ENCODE measurements at places on chromosomes 2 and 18.

DNA sequence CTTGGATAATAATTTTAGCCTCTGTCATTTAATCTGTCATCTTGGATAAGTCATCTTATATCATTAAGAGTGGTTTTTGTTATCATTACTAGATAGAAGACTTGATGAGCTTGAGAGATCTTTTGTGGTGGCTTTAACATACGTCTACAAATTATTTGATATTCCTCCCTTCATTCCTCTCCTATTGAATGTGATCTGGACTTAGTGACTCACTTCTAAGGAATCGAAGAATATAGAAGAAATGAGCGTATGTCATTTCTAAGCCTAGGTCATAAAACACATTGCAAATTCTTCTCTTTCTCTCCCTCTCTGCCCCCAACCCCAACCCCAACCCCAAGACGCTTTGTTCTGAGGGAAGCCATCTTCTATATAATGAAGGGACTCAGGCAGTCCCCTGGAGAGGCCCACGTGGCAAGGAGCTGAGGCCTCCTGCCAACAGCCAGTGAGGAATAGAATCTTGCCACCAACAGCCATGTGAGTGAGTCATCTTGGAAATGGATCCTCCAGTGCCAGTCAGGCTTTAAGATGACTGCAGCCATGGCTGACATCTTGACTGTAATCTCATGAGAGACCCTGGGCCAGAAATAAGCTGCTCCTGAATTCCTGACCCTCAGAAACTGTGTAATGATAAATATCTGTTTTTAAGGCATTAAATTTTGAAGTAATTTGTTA is 221.6 kb upstream of the SP5 start:
- peak; percentile 46 for DNase-seq

GRCh38 chr2:69563021-69563420 is 80.5 kb downstream of the AAK1 start:
- DNase-seq, result no peak

DNA sequence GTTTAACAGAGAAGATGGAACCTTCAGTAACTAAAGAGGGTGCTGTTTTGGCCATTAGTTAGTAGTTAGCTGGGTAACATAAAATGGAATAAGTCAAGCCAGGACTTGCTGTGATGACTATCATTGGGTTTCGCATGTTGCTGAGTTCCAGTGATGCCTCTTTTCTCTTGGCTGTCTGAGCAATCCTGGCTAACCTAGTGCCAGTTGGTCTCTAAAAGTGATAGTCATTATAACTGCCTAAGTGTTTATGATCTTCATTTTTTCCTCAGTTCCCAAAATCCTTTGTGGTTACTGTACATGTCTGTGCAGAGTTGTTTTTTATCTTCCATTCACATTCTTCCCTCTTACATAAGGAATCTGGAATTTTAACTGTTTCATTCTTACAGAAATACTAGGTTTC is 33.4 kb downstream of the WDR43 start:
- no peak for DNase-seq

- DNase-seq, result no peak
These were observed 234.9 kb downstream of the OSR1 start for GRCh38 chr2:19123556-19123955.

DNA sequence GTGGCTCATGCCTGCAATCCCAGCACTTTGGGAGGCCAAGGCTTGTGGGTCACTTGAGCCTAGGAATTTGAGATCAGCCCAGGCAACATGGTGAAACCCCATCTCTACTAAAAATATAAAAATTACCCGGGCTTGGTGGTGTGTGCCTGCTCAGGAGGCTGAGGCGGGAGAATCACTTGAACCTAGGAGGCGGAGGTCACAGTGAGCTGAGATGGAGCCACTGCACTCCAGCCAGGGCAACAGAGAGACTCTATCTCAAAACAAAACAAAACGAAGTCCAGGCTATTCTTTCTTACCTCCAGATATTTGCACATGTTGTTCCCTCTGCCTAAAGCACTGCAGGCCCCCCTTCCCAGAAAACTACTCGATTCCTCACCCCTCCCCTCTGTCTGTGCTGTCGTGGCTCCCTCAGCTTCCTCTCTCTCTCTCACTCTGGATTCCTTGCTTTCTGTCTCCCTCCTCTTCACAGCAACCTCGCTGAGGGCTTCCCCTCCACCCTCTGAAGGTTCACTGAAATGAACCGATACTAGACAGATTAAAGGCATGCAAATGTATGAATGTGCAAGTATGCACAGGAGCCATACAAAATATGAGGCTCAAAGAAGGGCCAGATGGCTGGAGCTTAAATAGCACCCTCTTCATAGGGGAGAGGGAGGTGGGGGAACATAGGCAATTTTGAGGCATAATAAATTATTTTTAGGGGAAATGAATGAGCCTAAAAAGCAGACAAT is 18.5 kb downstream of the TMEM177 start:
- no peak for DNase-seq

- DNase-seq, result no peak
These were observed 478.7 kb upstream of the CNTNAP5 start for GRCh38 chr2:123546353-123546752.

- DNase-seq, result no peak
These were observed 114.8 kb upstream of the SLC38A11 start for GRCh38 chr2:165070076-165070475.

DNA sequence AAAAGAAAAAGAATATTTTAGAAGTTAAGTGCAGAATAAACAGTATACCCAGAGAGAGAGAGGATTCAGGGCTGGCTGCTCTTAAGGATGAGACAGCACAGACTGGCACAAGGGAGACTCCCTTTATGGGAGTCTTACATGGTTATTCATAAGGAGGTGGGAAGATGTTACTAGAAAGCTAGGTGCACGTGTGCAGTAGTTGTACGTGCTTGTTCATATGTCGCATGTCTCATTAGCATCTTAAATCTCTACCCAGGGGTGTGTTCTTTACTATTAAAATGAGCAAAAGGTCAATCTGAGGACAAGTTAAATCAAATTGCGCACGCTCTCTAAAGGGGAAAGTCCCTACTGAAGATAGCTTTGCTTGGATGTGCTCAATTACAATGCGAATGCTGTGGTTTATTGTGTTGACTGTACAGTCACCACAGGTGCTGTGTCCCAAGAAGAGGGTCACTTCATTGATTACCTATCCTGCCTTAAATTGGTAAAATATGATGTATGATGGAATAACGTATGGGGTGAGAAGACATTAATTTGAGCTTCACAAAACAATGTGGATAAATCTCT is 368.0 kb upstream of the SPHKAP start:
- no peak for DNase-seq

- DNase-seq, result no peak
These were observed 66.5 kb downstream of the VWC2L start for GRCh38 chr2:214477305-214477704.

DNA sequence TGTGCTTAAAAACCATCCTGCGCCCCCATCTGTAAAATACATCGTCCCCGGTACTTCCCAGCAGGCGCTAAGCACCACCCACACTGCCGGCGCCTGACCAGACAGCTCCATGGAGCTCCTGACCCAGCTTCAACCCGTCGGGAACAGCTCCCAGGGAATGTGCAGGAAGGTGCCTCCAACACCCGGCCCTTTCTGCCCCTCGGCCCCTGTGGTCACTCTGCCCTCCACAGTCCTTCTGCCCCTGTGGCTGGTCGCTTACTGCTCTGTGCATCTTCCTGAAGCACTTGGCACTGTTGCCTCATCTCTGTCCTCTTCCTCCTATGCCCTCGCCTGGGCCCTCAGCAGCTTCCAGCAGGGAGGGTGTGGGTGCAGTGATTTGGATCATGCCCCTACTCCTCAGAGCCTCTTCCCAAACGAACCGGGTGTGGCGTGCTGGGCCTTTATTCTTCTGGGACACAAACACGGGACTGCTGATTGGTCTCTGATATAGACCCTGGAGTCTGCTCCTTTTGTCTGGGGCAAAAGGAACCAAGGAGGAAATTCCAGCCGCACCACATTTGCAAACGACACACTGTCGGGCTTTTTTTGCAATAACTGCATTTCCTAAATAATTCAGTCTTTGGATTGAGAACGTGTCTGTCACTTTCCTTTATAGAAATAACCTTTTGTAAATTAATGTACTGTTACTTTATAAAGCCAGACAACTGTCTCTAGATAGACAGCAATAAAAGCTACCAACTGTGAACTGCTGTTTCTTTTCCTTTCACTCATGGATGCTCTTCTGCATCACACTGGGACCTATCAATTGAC is 65.9 kb downstream of the ADI1 start:
- no peak for DNase-seq

DNA sequence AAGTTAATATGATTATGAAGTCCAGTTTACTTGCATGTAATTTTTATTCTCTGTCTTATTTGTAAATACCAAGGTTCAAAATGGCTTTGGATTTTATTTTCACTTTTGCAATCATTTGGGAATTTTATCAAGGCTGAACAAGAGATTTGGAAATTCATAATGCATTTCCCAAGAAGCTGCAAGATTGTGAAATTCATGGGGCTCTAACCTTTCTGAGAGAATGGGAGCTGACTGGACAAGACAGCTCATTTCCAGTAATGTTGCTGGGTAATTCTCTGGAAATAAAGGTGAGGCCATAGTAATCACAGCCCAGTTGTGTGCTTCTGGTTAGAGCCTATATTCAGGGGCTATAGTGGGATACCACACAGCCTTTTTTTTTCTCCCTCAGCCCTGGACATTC is 21.5 kb upstream of the NABP1 start:
- no peak for DNase-seq

GRCh38 chr2:46798041-46798440 is 117.6 kb downstream of the MCFD2 start:
- no peak for DNase-seq

GRCh38 chr2:55419233-55419678 is 400 bp downstream of the CCDC88A start:
- DNase-seq, result no peak

DNA sequence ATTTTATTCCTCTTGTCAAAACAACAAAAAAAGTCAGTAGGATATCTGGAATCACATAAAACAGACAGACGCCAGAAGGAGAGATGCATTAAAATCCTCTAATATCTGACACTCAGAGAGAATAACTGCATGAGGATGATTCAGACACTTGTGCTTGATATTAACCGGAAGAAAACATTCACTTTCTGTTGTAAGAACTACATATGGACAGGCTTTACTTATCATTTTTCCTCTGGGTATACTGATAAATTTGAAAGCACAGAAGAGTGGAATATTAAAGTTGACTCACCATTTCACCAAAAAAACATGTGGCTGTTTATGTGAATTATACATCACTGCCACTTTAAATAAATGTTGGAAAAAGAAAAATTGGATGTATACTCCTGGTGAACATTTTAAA is 589.1 kb upstream of the CDH2 start:
- no peak for DNase-seq

DNA sequence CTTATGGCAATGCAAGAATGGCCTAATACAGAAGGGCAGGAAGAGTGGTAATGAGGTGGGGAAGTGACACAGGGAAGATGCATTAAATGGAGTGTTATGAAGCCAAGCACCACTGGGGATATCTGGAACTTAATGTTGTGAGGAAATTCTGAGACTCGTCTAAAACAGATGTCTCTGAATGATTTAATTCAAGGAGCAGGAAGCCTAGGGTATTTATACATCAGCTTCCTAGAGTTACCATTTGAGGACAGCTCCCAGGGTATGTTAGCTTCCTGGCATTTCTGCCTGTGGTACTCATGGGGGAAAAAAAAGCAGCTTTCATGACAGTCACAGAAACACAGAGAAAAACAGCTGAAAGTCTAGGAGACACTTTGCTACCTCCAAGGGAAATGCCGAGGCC is 989.5 kb downstream of the CBLN2 start:
- DNase-seq, result no peak

DNA sequence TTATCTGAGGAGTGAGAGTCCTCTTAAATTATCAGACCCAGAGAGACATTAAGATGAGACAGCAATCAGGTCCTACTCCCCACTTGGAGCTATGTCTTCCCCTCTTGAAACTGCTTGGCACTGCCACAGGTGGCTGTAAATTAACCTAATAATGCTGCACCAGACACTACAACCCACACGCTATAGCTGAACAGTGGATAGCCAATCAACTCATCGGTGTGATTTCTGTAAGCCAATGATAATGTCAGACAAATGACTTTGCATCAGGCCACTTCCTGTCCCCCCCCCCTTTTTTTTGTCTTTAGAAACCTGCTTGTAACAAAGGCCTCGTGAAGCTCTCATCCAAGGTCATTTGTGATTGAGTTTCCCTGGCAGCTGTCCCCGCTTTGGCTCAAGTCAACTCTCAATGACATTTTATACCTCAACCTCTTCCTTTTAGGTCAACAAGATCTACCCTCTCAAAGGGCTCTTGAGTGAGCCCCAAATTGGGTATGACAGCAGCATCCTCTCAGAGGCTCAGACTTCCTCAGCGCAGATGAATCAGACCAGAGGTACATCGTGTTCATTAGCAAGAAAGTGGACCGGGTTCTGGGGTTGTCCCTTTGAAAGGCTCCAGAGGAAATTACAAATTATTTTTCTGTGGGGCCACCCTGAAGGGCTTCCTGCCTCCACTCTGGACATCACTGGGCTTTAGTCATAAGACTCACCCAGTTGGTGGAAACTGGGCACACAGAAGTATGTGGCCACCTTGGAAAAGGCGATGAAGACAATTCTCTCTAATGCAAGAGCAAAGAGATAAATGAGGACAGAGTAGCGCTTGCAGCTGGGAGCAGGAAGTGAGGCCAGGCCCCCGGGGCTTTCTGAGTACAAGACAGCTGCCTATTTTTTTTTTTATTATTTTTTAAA is 73.6 kb downstream of the COPS8 start:
- DNase-seq, result no peak

DNA sequence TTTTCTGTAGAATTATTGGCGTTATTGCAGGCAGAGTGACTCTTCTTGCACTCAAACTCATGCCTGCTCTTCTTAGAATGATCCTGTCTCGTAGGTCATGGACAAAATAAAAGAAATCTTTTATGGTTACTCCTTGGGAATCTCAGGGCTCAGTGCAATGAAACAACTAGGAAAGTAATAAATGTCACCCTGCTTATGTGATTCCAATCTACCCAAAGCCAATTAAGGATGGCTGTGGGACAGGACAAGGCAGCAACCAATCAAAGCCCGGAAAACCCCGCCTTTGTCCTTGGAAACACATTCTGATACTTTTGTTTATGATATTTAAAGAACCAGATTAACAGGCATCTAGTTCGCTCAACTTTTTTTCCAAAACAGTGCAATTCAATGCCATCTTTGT is 53.0 kb downstream of the GRB14 start:
- DNase-seq, result no peak

DNA sequence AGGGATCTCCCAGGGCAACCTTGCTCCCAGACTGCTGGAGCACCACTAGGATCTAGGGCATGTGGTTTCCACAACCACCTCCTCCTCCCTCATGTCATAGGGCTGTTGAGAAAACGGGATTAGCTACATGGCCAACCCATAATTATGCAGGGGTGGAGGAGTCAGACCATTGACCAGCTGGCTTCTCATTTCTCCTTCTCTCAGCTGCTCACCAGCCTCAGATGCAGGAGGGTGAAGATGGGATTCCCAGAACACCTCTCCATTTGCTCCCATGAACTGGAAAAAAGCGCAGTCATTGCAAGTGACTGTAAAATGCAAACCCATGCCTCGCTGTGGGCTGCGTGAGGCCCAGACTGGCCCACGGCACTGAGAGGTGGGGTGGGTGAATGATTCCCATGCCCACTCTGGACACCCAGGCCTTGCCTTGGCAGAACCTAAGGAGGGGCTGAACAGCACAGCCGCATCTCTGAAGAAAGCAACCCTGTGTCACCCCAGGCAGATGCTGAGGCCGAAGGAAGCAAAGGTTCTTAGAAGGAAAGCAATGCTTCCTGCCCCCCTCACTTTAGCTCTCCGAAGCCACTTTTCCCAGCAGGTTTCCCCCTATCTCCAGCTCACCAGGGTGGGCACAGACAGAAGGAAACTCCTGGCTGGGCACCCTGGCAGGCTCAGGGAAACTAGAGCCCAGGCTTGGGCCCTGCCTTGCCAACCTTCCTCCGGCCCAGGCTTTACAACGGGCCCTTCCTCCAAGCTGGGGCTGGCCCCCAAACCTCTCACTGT is 69.6 kb upstream of the RTN4 start:
- no peak for DNase-seq
